ENCODE measurements at places on chromosomes 3 and 15.

DNA sequence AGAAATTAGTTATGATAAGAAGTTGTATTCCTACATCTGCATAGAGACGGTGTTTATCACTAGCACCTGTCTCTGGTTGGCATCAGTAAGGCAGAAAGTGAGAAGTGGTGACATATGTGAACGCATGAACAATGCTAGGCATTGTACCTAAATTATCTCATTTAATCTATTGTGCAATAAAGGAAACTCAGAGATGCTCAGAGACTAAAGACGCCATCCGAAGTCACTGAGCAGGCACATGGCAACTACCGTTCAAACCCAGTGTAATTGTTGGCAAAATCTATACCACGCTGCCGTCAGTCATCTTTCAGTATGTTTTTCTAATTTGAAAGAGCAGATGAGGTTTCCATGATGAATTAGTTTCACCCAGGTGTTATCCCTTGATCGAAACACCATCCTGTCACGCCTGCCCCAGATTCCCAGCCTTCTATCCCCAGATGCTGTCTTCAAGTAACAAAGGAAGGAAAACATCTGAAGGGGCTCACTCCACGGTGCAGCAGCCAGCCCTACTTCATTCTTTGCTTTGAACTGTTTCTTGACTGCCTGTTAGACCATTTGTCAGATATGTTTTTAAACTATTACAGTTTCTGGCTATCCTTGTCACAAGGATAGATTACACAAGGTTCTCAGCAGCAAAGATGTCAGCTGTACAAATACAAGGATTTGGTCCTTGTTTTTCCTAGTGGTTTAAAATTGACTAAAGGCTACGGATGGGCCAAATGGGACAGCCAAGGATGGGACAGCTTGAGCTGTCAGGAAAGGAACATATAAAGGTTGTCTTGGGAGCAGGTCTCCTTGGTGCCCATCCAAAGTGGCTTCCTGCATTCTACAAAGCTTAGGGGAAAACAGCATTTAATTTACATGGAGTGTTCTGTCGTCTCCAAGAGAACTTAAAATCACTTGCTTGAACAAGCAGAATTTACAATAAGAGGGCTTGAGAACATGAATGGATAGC lies 99.1 kb downstream of the TMEM108 start:
- no peak for DNase-seq

- no peak for DNase-seq
Measured at GRCh38 chr3:111314898-111315297, 227.1 kb upstream of the CD96 start.

GRCh38 chr15:41926185-41927056 lies 32.6 kb upstream of the SPTBN5 start:
- no peak for DNase-seq

GRCh38 chr3:127849368-127849767 lies 27.1 kb upstream of the MGLL start:
- DNase-seq, result no peak

DNA sequence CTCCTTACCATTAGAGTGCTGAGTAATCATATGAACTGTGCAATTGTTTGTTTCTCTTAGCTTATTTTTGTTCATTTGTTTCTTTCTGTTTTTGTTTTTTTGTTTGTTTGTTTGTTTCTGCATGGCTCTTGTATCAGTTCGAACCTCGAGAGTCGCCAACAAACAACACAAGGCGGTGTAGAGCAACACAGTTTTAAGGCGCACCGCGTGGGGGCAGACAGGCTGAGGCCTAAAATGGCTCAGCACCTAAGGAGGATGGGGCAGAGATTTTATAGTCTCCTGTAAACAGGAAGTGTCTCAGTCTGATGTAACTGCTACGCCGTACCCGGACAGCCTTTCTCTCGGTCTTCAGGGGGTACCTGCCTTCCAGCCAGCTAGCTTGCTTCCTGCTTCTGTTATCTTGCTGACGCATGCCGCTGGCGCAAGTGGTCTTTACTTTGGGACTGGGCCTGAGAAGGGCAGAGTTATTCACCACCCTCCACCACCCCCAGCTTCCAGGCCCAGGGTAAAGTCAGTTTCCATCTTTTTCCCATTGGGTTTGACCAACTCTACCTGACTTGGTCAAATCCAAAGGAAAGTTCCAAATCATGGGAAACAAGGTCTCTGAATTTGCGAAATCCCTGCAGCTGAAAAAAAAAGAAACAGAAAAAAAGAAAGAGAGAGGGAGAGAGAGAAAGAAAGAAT lies 25.8 kb upstream of the MFGE8 start:
- no peak for DNase-seq

- peak; percentile 44 for DNase-seq
Measured at GRCh38 chr15:68635141-68635540, 56.3 kb downstream of the CORO2B start.

DNA sequence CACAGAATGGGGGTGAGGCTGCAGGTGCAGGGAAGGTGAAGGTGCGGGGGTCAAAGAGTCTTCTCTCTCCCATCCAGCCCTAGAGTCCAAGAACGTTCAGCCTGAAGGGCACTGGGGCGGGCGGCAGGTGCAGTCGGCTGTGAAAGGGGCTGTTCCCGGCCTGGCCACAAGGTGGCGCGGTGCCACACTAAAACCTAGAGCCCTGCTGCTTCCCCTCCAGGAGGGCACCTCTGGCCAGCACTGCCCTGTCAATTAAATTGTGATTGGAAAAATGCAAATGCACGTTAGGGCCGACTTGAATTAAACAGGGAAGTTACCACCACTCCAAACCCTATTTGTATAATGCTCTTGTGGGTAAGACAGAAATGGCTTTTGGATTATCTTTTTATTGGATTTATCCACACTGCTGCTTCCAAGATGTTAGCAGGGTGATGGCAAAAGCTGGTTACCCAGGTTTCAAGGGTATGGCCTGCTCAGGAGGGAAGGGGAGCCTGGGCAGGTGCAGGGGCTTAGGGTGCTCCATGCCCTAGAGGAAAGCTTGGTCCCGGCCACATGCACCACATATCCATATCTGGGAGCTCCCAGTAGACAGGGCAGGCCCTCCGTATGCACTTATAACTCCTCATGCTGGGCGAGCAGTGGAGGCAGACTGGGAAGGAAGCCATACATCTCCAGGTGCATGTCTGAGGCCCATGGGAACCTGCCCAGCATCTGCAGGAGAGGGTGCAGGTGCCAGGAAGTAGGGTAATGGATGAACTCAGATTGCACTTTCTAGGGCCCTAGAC lies 119.8 kb downstream of the ADCY5 start:
- peak; percentile 27 for DNase-seq

DNA sequence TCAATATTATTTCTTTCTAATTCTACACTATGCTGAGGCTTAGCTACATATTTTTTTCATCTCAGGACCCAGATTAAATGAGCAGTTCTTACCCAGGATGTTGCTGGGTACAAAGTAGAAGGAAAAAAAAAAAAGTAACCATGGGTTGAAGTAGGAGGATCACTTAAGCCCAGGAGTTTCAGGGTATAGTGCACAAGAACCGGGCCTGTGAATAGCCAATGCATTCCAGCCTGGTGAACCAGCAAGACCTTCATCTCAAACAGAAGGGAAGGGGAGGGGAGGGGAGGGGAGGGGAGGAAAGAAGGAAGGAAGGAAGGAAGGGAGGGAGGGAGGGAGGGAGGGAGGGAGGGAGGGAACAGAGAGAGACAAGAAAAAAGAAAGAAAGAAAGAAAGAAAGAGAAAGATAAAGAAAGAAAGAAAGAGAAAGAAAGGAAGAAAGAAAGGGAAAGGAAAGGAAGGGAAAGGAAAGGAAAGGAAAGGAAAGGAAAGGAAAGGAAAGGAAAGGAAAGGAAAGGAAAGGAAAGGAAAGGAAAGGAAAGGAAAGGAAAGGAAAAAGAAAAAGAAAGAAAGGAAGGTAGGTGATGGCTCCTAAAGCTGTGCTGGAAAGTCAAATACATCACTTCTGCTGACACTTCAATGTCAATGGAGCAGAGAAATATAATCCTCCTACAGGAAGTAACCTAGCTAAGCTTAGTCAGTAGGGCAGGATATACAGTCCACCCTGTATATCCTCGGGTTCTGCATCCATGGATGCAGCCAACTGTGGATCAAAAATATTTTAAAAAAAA lies 206.8 kb upstream of the TGFBR2 start:
- DNase-seq, result peak; percentile 34

All from fibroblast of the conjunctiva (primary cell).